Bronchial epithelial cell (primary cell): ENCODE measurements at places on chromosomes 6 and 20. TPM values are rescaled to one million over a fixed set of nuclear protein-coding genes. Genes with fewer than 3 reads are reported as not detected.

The FOXA2 gene
- total RNA-seq, result 5.1 and 6.8 TPM in 2 replicates

DNA sequence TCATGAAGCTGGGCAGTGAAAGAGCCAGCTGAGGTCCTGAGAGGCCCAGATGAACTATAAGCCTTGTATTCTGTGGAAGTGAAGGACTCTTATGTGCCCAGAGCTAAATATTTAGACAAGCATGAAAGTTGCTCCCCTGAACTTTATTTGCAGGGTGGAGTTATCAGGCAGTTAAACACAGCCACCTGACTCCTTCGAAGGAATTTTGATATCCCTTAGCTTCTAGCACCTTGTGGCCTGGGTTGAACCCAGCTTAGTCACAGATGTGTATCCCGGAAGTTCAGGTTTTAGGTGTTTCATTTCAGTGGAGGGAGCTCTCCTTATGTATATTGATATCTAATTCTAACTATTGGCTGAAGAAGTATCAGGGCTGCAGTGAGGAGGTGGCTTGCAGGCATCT is 20.4 kb downstream of the NR2E1 start:
- peak; percentile 22 for DNase-seq

DNA sequence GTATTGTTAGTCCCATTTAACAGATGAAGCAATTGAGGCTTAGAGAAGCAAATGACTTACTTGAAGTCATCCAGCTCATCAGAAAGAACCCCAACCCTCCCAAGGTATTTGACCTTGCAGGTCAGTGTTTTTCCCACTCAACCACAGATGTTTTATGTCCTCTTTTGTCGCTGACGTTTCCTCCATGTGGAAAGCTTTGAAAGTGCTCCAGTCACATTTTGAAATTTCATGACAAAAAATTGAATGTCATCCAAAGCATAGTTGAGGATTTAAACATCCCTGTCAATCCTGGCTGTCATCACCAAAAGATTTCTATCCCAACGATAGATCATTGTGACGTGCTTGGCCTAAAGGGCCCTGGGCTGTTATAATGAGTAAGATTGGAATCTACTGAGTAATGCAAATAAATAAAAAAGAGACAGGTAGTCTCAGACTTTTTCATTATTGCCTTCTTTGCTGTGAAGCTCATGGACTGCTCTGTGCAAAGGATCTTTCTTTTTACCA is 102.7 kb downstream of the TSHZ2 start:
- peak; percentile 63 for DNase-seq

The GABRR2 gene
- under 0.01 and 0.26 TPM in 2 replicates for total RNA-seq

The RPS6KA2 gene
- 42.6 and 44.4 TPM in 2 replicates for total RNA-seq

GRCh38 chr6:83505356-83505755 is 7.0 kb upstream of the PRSS35 start:
- no peak for DNase-seq
